ENCODE measurements at places on chromosomes 1 and 21. TPM values are rescaled to one million over a fixed set of nuclear protein-coding genes. Genes with fewer than 3 reads are reported as not detected.

DNA sequence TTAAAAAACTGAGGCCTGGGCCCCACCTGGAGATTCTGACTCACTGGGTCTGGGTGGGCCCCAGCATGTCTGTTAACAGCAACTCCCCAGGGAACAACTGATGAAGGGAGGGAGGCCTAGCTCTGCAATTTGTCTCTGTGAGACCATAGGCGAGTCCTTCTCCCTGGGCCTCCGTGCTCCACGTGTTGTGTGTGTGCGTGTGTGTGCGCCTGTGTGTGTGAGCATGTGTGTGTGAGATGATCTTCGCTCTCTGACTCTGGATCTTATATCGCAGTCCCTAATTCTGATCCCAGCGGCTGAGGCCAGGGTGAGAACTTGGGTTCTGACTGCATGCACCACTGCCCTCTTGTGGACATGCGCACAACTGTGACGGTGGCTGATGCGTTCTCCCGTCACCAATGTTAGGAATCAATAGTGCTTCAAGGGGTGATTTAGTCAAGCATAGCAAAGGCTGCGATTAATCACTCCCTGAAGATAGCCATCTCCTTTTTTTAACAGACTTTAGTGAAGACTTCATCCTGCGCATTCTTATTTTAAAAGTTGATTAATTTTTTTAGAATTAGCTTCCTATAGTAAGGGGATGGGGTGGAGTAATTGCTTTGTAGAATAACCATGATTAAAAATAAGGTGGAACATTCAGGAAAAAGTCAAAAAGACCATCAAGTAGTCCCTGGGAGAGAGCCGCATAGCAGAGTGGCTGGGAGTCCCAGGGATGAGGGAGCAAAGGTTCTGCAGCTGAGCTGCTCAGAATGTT lies 62.4 kb upstream of the USP24 start:
- no peaks in the 10 kb centered on the region for H3K36me3 ChIP-seq
- no peak overlapping the region for H3K4me3 ChIP-seq
- no peaks in the 10 kb centered on the region for H3K27me3 ChIP-seq
- no peak overlapping the region for H3K27ac ChIP-seq

The PCBP3 gene
- 8.6 TPM for total RNA-seq

GRCh38 chr1:171366816-171367215 lies 52.8 kb downstream of the FMO4 start:
- no peak for DNase-seq
- H3K27ac ChIP-seq: no peak overlapping the region
- no peak overlapping the region for H3K4me3 ChIP-seq
- no peaks in the 10 kb centered on the region for H3K27me3 ChIP-seq
- no peaks in the 10 kb centered on the region for H3K4me1 ChIP-seq

The COL6A2 gene
- 810 TPM for total RNA-seq

The CNR2 gene
- total RNA-seq: not detected

- no peaks in the 10 kb centered on the region for H3K27me3 ChIP-seq
- no peaks in the 10 kb centered on the region for H3K36me3 ChIP-seq
- DNase-seq: no peak
- H3K4me3 ChIP-seq: no peak overlapping the region
- no peak overlapping the region for H3K27ac ChIP-seq
These were observed 132.2 kb upstream of the FOXD3 start for GRCh38 chr1:63190171-63190570.

- no peak overlapping the region for H3K4me3 ChIP-seq
- H3K27ac ChIP-seq: no peak overlapping the region
- no peak for DNase-seq
- no peaks in the 10 kb centered on the region for H3K4me1 ChIP-seq
These were observed 4.4 kb upstream of the BARHL2 start for GRCh38 chr1:90721210-90722194.

DNA sequence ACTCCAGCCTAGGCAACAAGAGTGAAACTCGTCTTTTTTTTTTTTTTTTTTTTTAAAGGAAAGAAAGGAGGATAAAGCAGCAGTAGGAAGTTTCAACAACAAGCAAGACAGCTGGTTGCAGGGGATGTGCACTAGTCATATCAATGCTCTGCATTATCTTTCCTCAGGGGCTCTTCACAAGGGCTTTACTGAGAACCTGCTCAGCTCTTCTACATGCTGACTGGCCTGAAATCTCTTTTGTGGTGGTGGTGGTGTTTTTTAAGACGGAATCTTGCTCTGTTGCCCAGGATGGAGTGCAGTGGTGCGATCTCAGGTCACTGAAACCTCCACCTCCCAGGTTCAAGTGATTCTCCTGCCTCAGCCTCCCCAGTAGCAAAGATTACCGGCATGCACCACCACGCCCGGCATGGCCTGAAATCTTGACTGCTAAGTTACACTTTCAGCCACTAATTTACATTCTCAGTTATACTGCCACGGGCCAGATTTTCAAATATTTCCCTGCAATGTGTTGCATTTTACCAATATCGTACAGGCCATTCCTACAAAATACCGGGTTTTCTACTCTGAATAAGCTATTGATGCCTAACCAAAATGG lies 68.0 kb downstream of the PUM1 start:
- no peaks in the 10 kb centered on the region for H3K4me1 ChIP-seq
- no peaks in the 10 kb centered on the region for H3K36me3 ChIP-seq
- H3K27ac ChIP-seq: no peak overlapping the region
- H3K27me3 ChIP-seq: no peaks in the 10 kb centered on the region
- no peak overlapping the region for H3K4me3 ChIP-seq
- DNase-seq: no peak

DNA sequence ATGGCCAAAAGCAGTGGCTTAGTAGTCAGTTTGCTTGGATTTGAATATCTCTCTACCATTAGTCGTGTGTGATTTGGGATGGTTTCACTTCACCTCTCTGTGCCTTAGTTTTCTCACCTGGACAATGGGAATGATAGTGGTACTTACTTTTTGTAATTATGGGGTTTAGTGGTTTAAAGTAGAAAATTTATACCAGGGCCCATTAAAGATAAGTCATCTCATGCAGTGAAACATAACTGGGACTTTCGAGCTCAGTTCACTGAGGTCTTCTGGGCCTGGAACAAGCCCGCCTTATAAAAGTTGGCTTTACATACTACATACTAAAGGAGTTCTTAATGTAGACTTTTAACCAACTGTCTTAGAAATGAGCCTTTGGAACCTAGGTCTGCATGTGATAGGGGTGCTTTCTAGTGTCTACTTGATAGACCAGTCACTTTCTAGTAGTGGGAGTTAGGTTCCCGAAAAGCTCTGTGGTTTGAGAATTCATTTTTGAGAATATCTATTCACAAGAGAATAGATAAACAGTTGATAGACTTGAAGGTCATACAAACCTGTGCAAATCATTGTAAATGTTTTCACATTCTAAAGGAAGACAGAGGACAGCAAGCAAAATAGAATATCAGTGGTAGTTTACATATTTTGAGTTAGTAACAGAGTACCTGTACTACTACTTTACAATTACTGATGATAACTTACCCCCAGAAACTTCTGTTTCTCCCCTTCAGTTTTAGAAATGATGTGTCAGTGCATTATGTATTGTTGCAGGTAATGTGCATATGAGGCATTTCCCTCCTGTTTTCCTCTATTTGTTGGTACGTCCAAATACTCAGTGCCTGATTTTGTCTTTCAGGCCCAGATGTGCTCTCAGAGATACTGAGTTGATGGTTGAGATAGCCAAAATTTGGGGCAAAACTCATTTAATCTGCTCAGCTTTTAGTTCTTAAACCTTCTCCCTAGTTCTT lies 48.0 kb downstream of the DYRK1A start:
- H3K36me3 ChIP-seq: no peaks in the 10 kb centered on the region
- H3K27me3 ChIP-seq: no peaks in the 10 kb centered on the region

DNA sequence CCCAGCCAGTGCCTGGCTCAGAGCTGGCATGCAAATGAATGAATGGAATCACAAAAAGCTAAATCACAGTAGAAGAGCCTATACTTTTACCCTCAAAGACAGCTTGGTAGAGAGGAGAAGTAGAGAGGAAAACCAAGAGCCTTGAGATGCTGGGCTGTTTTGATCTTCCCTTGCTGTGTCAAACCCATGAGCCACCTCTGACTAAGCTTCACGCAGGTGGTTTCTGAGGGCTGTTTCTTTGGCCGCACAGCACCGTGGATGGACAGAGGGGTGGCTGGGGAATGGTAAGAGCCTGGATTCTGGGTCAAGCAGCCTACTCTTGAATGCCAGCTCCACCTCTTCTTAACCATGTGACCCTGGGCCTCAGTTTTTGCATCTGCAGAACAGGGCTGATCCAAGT lies 18.6 kb downstream of the ABCG1 start:
- no peaks in the 10 kb centered on the region for H3K36me3 ChIP-seq
- H3K27ac ChIP-seq: no peak overlapping the region
- DNase-seq: no peak
- H3K27me3 ChIP-seq: no peaks in the 10 kb centered on the region
